ENCODE measurements at places on chromosomes 6 and 20. TPM values are rescaled to one million over a fixed set of nuclear protein-coding genes. Genes with fewer than 3 reads are reported as not detected.

SNTA1 gene
- total RNA-seq, result 202 TPM

UST gene
- total RNA-seq, result 3.3 TPM

DNA sequence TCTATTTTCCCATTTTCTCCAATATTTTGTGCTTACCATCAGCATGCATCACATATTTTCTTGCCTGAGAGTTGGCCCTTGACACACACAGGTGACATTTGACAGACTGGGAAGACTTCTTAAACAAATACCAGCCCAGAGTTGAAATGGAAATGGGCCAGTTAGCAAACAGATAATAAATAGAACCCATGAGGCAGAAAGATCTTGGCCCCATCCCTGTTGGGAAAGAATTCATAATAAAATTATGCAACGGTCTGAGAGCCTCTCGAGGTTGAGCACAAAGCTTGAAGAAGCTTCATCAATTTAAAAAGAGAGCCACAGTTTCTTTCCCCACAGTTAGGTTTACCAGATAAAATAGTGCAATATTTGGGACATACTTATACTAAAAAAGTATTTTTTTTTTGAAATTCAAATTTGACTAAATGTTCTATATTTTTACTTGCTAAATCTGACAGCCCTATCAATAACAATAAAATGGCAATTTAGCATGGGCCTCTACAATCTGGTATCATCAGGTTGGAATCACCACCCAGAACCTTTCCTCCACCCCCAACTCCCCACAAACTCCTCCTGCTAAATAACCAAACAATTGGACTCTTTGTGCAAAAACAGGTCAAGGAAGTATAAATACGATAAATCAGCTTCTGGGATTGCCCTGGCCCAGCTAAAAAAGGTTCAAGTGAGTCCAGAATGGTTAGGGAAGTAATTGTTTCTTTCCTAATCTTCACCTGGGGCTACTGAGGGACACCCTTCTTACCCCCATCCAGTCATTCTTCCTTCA, 129.8 kb downstream of the CD164 start:
- DNase-seq, result no peak
- H3K36me3 ChIP-seq, result no peaks in the 10 kb centered on the region
- H3K27me3 ChIP-seq, result no peaks in the 10 kb centered on the region

DNA sequence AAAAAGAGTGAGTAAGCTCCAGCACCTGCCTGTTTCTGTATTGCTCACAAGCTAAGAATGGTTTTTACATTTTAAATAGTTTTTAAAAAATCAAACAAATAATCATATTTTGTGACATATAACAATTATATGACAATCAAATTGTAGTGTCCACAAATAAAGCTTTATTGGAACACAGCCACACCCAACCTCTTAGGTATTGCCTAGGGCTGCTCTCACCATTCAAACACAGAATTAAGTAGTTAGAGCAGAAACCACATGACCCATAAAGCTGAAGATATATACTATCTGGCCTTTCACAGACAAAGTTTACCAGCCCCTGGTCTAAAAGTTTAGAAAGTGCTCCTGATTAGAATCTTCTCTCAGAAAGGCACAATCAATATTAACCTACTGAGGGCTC, 11.2 kb downstream of the TNFRSF21 start:
- DNase-seq, result no peak
- H3K4me1 ChIP-seq, result peaks cover 4% of the 10 kb centered on the region
- no peak overlapping the region for H3K27ac ChIP-seq
- peaks cover 41% of the 10 kb centered on the region for H3K27me3 ChIP-seq
- H3K4me3 ChIP-seq, result no peak overlapping the region

GRCh38 chr6:164331026-164331425, 916.5 kb downstream of the QKI start:
- no peak overlapping the region for H3K27ac ChIP-seq
- no peaks in the 10 kb centered on the region for H3K36me3 ChIP-seq
- no peak for DNase-seq
- H3K4me1 ChIP-seq, result peaks cover 6% of the 10 kb centered on the region
- H3K27me3 ChIP-seq, result no peaks in the 10 kb centered on the region
- H3K4me3 ChIP-seq, result no peak overlapping the region

- H3K27me3 ChIP-seq, result peaks cover 11% of the 10 kb centered on the region
- H3K4me1 ChIP-seq, result no peaks in the 10 kb centered on the region
- no peak for DNase-seq
- H3K4me3 ChIP-seq, result no peak overlapping the region
- H3K27ac ChIP-seq, result no peak overlapping the region
- no peaks in the 10 kb centered on the region for H3K36me3 ChIP-seq
Observed at GRCh38 chr6:10205892-10206291, 209.0 kb downstream of the TFAP2A start.

- H3K36me3 ChIP-seq, result no peaks in the 10 kb centered on the region
- H3K4me3 ChIP-seq, result no peak overlapping the region
- no peaks in the 10 kb centered on the region for H3K27me3 ChIP-seq
- H3K4me1 ChIP-seq, result no peaks in the 10 kb centered on the region
Observed at GRCh38 chr6:84411060-84411629, 183.7 kb upstream of the CEP162 start.

All from left ventricle myocardium inferior (tissue), 1 donor.